ENCODE measurements at places on chromosomes 12 and 14.

DNA sequence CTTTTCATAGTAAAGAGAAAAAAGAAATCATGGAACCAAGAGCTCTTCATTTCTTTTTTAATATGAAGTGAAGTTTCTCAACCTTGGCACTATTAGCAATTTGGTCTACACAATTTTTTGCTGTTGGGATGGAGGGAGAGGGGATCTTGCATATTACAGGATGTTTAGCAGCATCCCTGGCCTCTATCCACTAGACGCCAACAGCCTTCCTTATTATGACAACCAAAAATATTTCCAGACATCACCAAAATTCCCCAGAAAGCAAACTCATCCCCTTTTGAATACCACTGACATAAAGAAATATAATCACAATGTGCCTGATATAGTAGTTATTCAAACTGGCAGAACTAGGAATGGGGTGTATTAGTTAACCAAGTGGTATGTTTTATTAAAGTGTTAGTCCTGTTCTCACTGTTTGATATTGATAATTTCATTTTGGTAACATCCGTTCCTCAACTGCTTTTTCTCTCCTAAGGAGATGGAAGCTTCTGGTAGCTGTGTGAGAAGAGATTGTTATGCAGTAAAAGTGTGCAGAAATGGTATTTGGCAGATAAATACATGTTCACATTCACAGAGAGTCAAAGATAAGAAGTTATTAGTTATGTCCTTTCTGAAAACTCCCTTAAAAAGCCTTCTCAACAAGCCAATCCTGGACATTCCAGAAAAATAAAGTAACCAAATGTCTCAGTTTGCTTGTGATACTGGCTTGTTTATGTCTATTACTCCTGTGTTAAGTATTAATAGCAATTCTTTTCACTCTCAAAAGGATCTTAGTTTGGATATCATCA is 699.9 kb downstream of the C12orf50 start:
- no peak for DNase-seq

DNA sequence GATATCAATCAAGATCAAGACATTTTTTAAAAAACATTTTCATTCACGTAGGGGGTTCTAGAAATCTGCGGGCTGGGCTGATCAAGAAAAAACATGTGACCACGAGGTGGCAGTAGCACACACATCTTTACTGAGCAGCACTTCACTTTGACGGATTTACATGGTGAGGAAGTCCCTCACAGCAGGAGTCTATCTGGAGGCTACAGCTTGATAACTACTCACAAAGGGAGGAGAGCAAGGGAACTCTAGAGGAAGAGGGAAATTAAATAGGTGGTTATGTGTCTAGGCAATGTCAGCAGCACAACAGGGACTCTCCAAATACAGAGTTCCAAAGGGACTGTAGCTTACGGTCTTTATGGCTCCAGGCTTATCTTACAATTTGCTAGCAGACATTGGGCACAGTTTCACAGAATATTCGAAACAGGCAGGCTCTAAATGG is 248.1 kb downstream of the DPY19L2 start:
- no peak for DNase-seq

GRCh38 chr12:120231316-120232011 is 30.6 kb upstream of the RPLP0 start:
- DNase-seq: no peak

DNA sequence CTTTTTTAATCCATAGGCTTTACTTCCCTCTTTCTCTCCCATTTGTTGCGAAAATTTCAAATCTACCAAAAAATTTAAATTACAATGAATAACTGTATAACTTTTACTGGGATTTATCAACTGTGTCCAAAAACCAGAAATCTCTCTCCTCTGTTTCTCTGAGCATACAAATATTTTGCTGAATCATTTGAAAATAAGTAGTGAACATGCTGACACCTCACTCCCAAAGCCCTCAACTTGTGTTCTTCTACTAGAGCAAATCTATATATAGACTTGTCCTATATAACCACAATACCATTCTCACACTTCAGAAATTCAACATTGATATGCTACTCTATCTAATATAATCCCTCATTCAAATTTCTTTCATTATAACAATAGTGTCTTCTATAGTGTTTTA is 53.1 kb downstream of the SLCO1C1 start:
- DNase-seq: no peak

- no peak for DNase-seq
These were observed 3.3 kb downstream of the DDHD1 start for GRCh38 chr14:53149668-53150316.

- DNase-seq: no peak
These were observed 109.3 kb downstream of the PDE3A start for GRCh38 chr12:20477672-20478071.

DNA sequence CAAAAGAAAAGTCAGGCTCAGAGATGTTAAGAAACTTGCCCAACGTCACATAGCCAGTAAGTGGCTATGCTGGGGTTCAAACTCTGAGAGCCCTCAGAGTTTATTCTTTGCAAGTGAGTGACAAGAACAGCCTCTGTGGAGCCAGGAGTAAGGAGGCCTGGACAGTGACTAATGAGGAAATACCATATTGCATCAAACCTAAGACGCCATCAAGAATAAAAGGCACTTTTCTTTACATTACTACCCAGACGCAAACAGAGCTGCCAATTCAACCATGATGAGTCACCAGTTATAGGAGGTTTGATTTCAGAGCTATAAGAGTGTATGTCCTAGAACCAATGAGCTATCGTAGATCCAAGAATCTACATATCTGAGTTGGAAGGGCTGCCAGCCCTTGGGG is 9.4 kb downstream of the TNFRSF1A start:
- no peak for DNase-seq

DNA sequence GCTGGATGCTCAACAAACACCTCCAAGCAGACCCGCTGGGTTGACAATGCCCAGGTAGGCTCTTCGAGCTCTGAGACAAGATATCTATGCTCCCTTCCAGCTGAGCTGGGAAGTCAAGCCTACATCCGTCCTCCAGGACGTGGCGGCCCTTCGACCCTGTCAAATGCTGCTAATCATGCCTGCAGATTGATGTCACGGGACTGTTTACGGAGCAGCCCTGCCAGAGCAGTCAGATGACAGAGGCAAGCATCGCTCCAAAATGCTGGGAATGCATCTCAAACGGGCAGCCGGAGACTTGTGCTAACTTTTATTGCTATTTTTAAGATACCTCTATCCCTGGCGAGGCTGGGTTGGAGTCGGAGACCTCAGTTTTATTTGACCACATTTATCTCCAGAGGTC is 139.2 kb downstream of the NTF3 start:
- DNase-seq: no peak

DNA sequence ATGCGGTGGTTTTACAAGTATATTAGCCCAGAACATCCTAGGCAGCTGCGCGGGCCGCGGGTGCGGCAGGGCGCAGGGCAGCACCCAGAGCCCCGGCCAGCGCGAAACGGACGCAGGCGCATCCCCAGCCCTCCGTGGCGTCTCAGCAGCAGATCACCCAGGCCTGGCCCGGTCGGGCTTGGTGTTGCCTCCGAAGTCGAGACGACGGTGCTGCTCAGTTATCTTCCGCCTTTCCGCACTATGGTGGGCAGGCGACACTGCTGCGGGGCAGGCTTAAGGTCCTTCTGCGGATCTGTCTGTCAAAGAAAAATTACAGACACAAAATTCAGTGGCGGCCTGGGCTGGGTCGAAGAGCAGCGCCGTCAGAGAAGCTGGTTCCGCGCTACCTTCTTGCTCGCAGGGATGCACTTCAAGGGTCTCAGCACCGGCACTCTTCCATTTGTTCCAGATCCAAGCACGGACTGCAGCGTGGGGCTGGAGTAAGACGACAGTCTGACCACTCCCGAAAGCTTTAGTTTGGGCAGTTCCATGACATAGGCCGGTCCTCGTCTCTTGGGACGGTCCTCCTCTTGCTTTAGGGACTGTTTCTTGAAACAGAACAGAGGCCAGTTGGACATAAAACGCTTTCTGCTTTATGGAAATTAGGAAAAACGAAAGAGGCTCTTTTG is 75.8 kb downstream of the MOK start:
- no peak for DNase-seq

GRCh38 chr14:56202256-56202655 is 84.0 kb downstream of the PELI2 start:
- no peak for DNase-seq

GRCh38 chr14:64082837-64083236 is 211.3 kb downstream of the ESR2 start:
- peak; percentile 20 for DNase-seq

DNA sequence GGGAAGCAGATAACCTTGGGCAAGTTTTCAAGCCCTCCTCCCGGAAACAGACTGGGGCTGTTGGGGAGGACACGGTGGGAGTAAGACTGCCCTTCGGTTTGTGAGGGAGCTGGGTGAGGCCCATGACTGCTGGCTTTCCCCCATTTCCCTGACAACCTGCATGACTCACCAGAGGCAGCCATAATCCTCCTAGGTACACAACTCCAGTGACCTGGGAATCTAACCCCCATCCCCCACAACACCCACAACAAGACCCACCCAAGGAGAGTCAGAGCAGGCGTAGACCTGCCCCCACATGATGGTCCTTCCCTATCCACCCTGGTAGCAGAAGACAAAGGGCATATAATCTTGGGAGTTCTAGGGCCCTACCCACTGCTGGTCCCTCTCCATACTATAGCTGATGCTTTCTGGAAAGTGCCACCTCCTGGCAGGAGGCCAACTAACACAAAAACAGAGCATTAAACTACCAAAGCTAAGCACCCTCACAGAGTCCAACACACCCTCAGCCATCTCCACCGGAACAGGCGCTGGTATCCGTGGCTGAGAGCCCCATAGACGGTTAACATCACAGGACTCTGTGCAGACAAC is 14.8 kb downstream of the DDX24 start:
- DNase-seq: no peak

GRCh38 chr14:45716572-45716971 is 463.6 kb upstream of the MIS18BP1 start:
- no peak for DNase-seq

DNA sequence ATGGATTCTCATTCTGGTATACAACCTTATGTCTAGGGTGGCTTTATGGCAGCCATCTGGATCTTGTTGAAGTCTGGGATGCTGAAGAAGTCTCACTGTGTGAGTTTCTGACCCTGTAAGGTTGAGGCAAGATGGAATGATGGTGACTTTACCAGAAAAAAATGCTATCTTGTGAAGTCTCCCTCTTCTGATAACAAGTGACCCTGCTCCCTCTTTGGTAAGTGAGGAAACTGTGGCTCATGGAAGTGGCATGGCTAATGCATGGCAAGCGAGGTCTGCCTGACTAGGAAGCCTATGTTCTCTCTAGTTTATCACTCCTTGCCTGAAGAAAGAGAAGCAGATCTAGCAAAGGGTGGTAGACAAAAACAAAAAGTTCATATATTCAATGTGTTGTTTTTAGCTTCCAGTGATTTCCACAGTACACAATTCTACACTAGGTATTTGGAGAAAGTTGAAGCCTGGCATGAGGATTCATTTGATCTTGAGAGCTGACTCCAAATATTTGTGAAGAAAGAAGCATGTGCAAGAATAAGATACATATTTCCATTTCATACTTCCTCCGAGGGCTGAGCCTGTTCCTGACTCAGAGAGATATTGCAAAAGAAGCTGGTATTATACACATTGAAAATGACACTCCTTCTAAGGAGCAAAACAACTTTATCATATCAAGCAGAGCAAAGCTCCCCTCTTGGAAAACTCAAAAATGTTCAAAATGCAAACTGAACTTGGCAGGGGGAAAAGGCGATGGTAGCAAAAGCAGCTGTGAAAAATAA is 63.6 kb downstream of the HELB start:
- DNase-seq: no peak

DNA sequence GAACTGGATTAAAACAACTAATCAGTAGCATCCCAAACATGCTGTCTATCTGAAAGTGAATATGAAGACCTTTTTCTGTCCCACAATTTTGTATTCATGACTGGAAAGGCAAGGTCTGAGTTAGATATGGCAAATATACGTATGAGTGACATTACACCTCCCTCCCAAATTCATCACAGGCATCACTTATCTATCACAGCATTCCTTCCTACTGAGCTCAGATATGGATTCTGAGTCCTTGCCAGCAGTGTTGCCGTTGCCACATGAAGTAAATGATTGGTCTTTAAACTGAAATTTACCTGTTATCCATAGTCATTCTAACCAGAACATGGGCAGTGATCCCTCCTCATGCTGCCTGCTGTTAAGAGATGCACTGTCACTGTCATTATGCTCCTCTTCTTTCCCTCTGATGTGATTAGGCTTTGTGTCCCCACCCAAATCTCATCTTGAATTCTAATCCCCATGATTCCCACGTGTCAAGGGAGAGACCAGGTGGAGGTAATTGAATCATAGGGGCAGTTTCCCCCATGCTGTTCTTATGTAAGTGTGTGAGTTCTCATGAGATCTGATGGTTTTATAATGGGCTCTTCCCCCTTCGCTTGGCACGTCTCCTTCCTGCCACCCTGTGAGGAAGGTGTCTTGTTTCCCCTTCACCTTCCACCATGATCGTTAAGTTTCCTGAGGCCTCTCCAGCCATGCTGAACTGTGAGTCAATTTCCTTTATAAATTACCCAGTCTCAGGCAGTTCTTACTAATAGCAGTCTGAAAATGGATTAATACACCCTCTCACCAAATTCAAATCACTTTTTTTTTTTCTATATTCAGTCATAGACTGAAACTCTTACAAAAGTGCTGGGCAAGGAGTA is 288.4 kb downstream of the NUAK1 start:
- DNase-seq: no peak

DNA sequence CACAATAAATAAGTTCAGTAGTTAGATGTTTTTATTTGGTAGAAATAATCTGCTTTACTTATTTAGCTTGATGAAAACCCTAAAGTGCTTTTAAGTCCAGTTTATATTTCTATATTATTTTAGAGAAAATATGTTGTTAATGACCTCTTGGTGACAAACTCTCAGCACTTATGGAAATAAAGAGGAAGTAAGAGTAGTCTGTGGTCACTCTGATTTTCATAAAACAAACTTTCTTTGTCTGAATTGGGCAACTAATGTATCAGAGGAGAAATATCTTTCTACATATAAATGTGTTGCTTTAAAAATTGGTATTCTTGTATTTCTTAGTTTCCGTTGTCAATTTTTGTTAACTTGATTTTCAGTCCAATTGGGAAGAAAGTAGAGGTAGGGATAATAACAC is 878.9 kb upstream of the SEL1L start:
- no peak for DNase-seq

DNA sequence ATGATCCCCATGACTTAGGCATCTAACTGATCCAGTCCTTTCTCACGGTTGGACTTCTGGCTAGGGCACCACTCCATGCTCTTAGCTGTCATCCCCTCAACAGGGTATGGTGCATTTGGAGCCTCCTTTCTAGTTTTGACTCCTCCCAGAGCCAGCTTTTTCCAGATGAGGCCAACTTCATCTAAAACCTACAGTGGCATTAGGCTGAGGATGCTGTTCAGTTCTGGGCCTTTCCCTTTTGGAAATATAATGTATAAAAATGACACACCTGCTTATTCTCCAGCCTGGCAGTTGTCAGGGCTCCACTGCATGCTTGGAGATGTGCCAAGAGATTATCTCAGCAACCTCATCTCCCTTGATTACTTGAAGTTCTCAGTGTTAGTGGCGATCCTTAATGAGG is 239.7 kb downstream of the EMP1 start:
- no peak for DNase-seq

GRCh38 chr12:3604748-3605586 is 114.0 kb downstream of the PRMT8 start:
- DNase-seq: no peak

Measured in tibial nerve (tissue), 4 donors.